Fibroblast of villous mesenchyme (primary cell): ENCODE measurements at places on chromosomes 4 and X. TPM values are rescaled to one million over a fixed set of nuclear protein-coding genes. Genes with fewer than 3 reads are reported as not detected.

Gene INTS6L
- total RNA-seq, result 6.8 and 8.2 TPM in 2 replicates

GRCh38 chr4:76655566-76656479 is 220.8 kb downstream of the SHROOM3 start:
- DNase-seq, result no peak

Gene TBX22
- total RNA-seq, result not detected in 2 replicates

Gene MAGEE2
- not detected in 2 replicates for total RNA-seq

DNA sequence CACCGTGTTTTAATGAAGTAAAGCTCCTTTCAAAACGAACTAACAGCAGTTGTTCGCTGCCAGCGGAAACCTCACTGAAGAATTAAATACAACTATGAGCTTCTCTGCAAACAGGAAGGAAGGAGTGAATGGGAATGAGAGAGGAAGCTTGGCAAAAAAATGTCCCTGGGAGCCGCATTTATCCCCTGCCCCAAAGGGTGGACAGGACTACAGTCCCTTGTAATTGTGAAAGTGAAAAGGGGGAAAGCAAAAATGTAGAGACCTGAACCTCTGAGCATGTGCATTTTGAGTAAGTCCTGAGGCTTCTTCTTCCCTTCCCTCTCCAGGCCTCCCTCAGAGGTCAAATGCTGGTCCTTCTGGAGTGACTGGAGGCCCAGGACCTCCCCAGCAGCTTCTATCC is 53.8 kb upstream of the BMP2K start:
- no peak for DNase-seq

DNA sequence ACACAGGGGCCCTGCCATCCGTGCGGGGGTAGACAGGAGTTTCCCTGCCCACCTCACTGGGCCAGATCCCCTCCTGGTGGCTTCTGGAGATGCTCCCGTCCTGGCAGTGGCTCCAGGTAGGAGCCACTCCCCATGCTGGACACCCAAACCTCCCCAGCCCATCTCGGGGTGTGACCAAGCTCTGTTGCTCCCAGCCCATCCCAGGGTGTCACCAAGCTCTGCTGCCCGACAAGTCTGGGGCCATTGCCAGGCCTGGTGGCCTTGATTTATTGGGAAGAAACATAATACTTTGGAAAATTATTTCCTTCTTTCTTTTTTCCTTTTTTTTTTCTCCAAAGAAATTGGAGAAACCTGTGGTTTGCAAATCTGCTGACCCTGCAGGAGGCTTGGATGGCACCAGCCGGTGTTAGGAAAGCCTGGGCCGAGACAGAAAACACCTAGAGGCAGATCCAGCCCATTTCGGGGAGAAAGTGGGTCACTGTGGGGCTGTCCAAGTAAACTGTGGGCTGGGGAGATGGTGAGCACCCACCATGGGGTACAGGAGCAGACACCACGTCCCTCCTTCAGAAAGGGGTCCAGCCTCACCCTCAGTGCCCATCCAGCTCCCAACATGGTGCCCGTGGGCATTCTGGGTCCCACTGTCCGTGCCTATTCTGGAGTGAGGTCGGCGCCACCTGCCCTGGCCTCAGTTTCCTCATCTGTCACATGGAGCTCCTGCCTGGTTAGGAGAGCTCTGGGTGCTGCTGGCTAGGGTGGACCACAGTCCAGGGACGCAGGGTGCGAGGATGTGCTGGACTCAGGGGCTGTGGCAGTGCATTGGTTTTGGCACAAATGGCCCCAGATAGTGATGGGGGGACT is 59.4 kb upstream of the ADRA2C start:
- no peak for DNase-seq

Gene PROM1
- total RNA-seq, result under 0.01 TPM in 2 replicates

DNA sequence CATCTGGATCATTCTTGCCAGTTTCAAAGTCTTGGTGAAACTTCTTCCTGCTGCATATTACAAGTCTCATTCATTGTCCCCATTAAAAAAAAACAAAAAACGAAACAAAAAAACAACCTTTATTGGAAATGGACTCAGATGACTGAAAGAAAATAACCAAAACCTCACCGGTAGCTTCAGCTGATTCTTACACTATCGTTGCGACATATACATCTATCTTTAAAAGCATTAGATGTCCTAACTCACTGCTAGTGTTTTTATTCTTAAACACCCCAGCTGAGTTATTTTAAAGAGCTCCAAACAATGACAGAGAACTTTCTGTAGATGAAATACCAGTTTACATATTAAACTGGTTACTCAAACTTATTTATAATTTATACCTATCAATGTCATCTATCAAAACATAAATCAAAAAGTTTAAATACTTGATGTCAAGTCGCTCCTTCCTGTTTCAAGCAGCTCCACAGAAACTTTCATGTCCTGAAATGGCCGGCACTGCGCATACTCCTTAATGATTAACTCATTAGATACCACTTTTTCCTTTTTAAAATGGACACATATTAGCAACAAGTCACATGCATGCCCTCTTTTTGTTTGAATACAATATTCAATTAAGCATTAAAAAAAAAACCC is 87.2 kb downstream of the HPRT1 start:
- peak; percentile 62 for DNase-seq

GRCh38 chr4:8726344-8726851 is 133.8 kb downstream of the CPZ start:
- no peak for DNase-seq

Gene MAD2L1
- total RNA-seq, result 13.5 and 31.1 TPM in 2 replicates

- DNase-seq, result no peak
Observed at GRCh38 chr4:174521800-174522182, 497 bp downstream of the HPGD start.

Gene NDNF
- total RNA-seq, result 0.32 and 0.86 TPM in 2 replicates

Gene SSX1
- total RNA-seq, result not detected in 2 replicates

Gene AKAP14
- total RNA-seq, result not detected in 2 replicates

Gene TIMM17B
- 39.3 and 47.7 TPM in 2 replicates for total RNA-seq

Gene CT55
- total RNA-seq, result not detected in 2 replicates

GRCh38 chr4:7463566-7464258 is 29.0 kb upstream of the PSAPL1 start:
- DNase-seq, result no peak

- no peak for DNase-seq
Observed at GRCh38 chr4:114752391-114753165, 154.0 kb downstream of the UGT8 start.

Gene BRS3
- total RNA-seq, result not detected in 2 replicates

Gene ATP2B3
- total RNA-seq, result not detected in 2 replicates

GRCh38 chrX:72001471-72001870 is 90.8 kb downstream of the NHSL2 start:
- no peak for DNase-seq
